Activated CD4-positive, CD25-positive, alpha-beta regulatory T cell treated with anti-CD3 and anti-CD28 coated beads, Interleukin-2, amount 50 U/mL, for 24 hours (primary cell): ENCODE measurements at places on chromosomes 11 and 22.

DNA sequence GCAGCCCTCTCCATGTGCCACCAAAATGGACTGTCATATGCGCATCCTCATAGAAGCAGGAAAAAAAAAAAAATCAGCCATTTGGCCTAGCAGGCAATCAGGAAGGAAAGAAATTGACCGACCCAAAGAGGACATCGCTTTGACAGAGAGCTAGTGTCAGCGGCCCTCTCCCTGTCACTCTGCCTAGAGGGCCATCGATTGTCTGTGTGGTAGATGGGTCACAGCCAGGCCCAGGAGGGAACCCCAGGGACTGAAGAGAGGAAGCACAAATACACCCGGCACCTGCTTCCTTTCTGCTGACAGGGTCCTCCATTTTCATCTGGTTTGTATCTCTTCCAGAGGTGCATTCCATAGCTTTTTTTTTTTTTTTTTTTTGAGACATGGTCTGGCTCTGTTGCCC, 21.8 kb downstream of the VPS37C start:
- ATAC-seq = no peak

- ATAC-seq = no peak
Measured at GRCh38 chr22:43437871-43438475, 26.2 kb downstream of the MPPED1 start.

GRCh38 chr11:128208329-128209137, 378.8 kb downstream of the ETS1 start:
- no peak for ATAC-seq

GRCh38 chr11:44789496-44789895, 62.7 kb downstream of the TSPAN18 start:
- no peak for ATAC-seq

GRCh38 chr22:44445307-44445680, 52.7 kb downstream of the RTL6 start:
- no peak for ATAC-seq

DNA sequence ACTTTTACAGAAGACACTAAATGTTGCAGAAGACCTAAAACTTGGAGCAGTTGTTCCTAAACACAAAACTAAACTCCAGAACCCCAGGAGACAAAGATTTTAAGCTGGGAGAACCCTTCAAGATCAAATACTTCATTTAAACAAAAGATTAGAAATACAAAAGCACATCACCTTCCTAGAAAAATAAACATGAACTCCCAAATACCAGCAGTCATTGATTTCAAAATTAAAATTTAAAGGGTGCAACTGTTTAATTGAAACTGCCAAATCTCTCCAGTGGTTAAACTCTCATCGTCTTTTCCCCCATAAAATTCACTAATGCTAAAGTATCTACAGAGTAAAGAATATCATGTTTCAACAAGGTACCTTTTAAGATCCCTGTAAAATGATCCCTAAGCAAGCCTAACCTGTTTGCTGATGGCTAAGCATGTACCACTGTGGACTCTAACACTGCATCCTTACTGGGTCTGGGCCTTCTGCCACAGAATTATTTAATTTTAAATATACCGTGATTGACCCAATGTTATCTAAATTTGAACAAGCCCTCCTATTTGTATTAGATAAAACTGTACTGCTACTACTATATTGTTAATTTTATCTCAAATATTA, 53.7 kb upstream of the CCDC34 start:
- no peak for ATAC-seq

DNA sequence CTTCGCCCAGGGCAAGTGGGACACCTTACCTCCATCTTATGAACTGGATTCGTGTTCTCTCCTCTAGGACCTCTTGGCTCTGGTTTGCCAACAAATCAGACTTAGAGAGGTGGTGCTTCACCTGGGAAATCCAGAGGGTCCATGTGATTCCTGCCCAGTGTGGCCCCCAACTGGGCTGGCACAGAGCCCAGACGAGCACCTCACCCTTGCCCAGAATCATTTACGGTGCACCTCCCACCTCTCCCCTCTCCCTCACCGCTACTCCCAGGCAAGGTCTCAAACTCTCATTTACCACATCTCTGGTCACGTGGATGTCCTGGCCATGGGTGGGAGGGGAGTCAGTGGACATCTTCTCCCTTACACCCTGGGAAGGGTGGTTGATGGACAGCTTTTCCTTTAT, 1.1 kb downstream of the SPATA19 start:
- ATAC-seq = no peak

DNA sequence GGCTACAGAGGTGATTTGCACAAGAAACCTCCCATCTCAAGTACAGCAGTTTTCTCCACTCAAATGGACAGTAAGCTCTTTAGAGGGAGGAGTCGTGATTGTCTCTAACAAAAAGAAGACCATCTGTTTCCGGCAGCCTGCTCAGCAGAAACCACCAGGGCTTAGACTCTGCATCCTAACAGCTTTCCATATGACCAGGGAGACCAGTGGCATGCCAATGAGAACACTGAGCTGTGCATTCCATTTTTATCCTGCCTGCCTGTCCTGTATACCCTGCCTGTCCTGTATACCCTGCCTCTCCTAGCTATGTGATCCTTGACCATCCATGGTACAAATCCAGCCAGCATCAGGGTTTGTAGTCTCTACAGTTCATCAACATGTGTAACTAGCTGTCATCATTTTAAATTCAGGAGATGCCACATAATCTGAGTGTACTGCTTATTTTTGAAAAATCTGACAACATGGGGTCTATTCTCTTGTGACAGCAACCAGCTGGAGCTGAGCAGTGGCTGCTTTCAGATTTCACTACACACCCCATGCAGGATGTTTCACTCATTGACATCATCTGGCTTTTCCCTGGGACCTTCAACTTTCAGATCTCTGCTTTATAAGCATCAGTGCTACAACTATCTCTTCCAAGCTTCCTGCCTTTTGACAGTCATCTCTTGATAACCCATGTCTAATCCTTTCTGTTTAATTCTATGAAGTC, 50.5 kb upstream of the POU2AF2 start:
- no peak for ATAC-seq

GRCh38 chr11:69642549-69642912, 1.6 kb downstream of the CCND1 start:
- ATAC-seq = peak; percentile 17

GRCh38 chr22:31230871-31231621, 18.9 kb downstream of the LIMK2 start:
- ATAC-seq = peak; percentile 71

DNA sequence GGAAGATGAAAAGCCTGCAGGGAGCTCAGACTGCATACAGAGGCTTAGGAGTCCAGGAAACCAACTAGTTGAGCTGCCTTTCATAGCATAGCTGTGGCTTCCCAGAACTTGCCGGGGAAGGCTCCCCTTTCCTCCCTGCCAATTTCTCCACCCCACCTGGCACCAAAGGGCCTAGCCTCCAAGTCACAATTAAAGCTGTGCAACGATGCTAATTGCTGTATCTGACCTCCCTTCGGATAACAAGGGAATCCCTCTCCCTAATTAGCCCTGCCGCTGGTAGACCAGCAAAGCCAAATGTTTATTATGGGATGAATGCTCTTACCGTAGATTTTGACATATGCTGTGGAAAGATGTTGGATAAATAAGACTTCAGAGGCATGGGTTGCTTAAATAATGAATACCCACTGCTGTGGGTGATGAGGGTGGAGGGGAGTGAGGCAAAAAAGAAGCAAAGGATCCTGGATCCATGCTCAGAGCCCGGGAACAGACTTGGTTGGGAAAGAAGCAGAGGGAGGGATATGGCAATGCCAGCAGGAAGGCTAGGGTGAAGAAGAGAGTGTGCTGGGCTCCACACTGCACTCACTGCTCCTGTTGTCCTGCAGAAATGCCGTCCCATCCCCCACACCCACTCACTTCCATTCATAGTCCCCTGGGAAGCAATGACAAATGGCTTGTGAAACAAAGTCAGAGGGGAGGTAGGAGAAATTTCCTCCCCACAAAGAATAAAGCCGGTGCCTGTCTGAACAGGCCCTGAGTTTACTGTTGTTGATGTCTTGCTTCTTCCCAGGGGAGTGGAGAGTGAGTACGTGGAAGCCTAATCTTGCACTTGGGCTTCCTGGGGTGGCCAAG, 608.1 kb upstream of the CADM1 start:
- ATAC-seq = no peak

DNA sequence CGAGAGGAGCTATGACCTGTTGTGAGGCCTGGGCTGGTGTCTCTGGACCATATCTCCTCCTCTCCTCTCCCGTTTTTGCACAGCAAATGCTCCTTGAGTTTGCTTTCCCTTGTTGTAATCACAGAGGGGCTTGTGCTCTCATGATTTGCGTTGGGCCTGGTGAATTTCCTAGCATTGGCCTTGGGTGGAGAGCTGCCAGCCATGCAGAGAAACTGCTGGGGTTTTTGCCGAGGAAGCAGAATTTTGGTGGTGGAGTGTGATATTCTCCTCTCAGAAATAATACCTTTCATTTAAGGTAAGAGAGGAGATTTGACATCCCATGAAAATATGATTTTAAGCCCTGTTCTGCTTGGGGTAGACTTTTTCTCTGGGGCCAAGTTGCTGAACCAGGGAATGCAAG, 175.7 kb upstream of the CADM1 start:
- no peak for ATAC-seq

- ATAC-seq = no peak
Measured at GRCh38 chr11:105368711-105369110, 229.1 kb upstream of the CARD18 start.

- no peak for ATAC-seq
Measured at GRCh38 chr11:43943372-43943930, 1.0 kb downstream of the C11orf96 start.

DNA sequence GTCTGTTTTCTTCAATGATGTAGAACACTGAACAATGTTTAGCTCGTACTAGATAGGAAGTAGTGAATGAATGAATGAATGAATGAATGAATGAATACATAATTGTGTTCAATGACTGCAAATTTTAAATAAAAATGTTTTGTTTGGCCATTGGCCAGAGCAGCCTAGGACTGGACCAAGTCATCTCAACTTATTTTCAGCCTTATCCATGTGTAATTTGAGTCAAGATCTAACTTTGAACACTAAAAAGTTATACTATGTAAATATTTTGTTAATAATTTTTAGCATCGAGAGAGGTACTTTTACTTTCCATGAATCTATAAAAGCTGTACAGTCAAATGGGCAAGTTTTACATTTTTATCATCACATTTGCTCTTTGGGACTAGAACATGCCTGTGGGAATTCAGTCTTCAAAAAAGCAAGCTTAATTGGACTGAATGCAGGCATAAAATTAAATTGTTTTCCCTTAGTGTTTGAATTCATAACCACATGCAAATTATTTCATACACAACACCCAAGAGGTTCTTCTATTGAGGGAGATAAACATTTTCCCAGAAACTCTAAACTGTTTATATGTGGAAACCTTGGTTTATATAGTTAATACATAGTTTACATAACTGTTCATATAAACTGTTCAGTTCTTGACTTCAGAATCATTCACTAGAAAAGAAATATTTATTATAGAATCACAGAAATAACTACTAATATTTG, 222.1 kb upstream of the ANO3 start:
- no peak for ATAC-seq

DNA sequence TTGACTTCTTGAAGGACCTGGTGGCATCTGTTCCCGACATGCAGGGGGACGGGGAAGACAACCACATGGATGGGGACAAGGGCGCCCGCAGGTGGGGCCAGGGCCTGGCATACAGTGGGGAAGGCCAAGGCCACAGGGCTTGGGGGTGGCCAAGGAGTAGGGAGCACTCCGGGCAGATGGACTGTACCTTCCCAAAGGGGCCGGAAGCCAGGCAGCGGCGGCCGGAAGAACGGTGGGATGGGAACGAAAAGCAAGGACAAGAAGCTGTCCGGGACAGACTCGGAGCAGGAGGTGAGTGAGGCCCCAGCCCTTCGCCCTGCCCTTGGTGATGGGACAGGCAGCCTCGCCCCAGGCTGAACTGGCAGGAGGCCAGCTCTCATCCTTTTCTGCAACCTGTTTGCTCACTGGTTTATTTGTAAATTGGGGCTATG, 1.2 kb downstream of the DRAP1 start:
- no peak for ATAC-seq

- no peak for ATAC-seq
Measured at GRCh38 chr22:48939441-48940265, 888.0 kb downstream of the BRD1 start.

DNA sequence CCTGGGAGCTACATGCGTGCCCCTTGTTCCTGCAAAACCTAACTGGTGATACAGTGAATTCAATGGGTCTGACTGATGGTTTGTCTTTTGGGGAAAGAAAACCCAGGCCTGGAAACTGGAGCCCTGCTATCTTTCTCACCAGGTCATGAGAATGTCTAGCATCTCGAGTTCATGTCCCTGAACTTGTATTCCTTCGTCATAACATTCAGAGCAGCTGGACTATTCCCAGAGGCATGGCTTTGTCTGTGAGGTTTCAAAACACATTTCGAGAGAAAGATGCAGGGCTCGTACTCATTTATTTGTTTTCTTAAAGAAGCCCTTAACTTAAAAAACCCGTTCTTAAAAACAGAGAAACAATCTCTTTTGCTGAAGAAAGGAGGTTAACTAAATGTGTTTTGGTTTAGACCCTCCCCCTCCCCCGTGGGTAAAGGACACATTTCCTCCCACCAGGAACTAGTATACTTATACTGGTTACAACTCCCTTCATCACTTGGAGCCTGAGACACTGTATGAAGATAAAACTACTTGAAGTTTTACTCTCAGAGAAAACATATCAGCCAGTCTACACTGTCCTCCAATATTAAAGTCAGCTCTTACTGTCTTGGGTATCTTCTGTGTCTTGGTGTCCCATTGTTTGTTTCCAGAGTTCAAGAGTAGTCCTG, 43.2 kb downstream of the ME3 start:
- ATAC-seq = no peak

DNA sequence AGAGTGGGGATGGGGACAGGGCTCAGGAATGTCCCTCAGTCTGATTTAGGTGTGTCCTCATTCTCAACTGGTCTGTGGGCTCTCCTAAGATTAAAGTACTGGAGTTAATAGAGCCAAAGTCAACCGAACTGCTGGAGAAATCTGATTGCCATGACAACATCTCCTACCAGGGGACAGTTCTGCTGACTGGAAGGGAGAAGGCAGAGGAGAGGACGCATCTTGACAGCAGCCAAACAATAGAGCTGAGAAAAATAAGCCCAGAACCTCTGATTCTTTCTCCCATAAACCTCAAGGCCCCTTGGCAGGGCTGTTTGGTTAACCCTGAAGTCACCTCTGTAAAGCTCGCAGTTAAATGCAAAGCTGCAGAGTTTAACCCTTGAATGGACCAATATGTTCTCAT, 2.8 kb downstream of the KCTD14 start:
- no peak for ATAC-seq

DNA sequence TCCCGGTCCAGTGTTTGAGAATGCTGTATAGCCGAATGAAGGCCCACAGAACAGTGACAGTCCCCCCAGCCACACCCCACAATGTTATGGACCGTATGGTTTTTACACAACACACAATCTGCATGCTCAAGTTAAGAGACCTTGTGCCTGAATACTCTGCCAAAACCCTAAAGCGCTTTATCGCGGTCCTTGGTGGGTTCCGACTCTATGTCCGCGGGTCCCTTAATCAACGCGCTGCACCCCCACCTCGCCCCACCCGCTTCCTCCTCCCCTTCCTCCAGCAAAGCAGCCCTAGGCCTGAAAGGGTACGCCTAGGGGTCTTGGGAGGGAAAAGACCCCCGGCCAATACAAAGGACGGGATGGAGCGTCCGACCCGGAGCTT, 442 bp downstream of the COPB1 start:
- peak; percentile 22 for ATAC-seq

- no peak for ATAC-seq
Measured at GRCh38 chr22:46626911-46627805, 7.0 kb downstream of the GRAMD4 start.
